ENCODE measurements at places on chromosomes 13 and 19.

DNA sequence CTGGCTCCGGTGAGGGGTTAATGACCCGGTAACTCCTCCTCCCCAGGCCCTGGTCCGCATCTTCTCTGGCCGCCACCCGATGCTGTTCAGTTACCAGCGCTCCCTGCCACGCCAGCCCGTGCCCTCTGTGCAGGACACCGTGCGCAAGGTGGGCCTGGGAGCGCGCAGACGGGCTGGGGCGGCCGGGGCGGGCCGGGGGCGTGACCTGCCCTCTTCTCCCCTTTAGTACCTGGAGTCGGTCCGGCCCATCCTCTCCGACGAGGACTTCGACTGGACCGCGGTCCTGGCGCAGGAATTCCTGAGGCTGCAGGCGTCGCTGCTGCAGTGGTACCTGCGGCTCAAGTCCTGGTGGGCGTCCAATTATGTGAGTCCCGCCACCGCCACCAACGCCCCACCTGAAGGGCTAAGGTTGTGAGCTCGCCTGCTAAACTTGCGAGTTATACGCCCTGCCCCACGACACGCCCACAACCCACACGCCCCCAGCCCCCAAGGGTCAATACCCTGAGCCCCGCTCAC lies 10.4 kb downstream of the CPT1C start:
- no peak for DNase-seq

- no peak for DNase-seq
These were observed 14.2 kb upstream of the RASA3 start for GRCh38 chr13:114146629-114147028.

DNA sequence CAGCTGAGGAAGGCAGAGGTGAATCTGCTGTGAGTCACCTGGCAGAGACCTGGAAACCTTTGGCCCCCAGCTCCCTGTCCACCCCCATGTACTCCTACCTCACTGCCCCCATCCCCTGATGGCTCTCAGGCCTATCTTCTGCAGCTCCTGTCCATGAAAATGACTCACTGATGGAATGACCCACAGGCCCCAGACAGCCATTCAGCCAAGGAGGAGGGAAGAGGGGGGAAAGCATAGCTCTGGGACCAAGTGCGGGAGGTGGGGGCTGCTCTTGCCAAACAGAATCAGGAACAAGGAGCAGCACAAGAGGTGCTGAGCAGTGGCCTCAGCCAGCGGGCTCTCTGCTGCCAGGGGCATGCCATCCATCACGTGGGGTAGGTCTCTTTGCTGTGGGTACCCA lies 111.4 kb upstream of the C1QTNF9B start:
- no peak for DNase-seq

GRCh38 chr19:51025401-51025800 lies 1.0 kb downstream of the KLK11 start:
- no peak for DNase-seq
